Peyer's patch (tissue), 4 donors: ENCODE measurements at places on chromosomes 4 and X.

DNA sequence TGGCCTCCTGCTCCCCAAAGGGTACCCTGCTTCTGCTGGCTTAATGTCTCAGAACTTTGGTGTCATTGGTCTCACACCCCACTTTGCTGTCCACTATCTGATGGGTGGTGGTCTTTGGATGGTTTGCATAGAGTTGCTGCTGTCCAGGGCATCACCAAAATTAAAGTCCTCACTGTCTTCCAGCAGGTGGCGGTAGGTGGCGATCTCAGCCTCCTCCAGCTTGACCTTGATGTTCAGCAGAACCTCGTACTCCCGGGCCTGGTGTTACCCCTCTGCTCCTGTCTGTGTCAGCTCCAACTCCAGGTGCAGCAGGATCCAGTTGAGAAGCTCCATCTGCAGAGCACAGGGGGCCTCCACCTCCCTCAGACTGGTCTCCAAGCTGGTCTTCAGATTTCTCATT lies 1169.5 kb upstream of the PABPC4L start:
- H3K4me1 ChIP-seq = no peaks in the 10 kb centered on the region
- no peak overlapping the region for H3K27ac ChIP-seq
- no peak for DNase-seq
- no peak overlapping the region for H3K4me3 ChIP-seq

- H3K36me3 ChIP-seq = no peaks in the 10 kb centered on the region
- no peaks in the 10 kb centered on the region for H3K4me1 ChIP-seq
- no peak overlapping the region for H3K4me3 ChIP-seq
These were observed 316.9 kb upstream of the AMOT start for GRCh38 chrX:113157496-113157895.

GRCh38 chr4:98612318-98613250 lies 45.8 kb downstream of the TSPAN5 start:
- no peaks in the 10 kb centered on the region for H3K4me1 ChIP-seq
- no peak overlapping the region for H3K4me3 ChIP-seq
- no peak for DNase-seq
- H3K27ac ChIP-seq = no peak overlapping the region
- H3K27me3 ChIP-seq = no peaks in the 10 kb centered on the region

GRCh38 chrX:148441387-148441786 lies 59.0 kb upstream of the AFF2 start:
- no peak overlapping the region for H3K27ac ChIP-seq
- no peaks in the 10 kb centered on the region for H3K27me3 ChIP-seq
- H3K4me3 ChIP-seq = no peak overlapping the region
- DNase-seq = no peak
- H3K36me3 ChIP-seq = no peaks in the 10 kb centered on the region
- no peaks in the 10 kb centered on the region for H3K4me1 ChIP-seq

- H3K4me1 ChIP-seq = no peaks in the 10 kb centered on the region
- DNase-seq = no peak
- H3K27me3 ChIP-seq = no peaks in the 10 kb centered on the region
These were observed 115.5 kb upstream of the STOX2 start for GRCh38 chr4:183789657-183790056.

DNA sequence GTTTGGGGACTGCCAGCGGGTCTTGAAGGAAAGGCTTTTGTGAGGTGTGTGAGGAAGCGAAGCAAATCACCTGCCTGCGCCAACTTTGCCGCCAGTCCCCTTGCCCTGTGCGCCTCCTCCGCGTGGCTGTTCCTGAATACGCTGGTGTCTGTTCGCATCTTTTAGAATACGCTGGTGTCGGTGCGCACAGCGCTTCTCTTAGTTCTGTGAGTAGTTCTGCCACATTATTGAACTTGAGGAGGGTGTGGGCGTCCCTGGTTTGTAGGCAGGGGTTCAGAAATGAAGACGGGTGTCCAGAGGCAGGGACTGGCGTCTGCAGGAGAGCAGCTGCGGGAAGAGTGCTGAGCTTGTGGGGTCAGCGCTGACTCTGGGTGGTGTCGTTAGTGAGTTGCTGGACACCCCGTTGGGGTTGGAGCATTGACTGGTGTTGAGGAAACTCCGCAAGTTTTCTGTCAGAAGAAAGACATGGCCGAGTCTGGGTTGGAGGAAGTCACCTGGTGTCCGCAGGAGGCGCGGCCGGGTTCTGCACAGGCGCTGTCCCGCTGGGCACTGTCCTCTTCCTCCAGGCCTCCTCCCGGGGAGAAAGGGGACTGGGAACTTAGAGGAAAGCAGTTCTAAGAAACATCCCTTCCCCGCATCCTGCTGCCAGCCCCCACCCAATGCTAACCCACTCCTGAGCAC lies 930 bp downstream of the ZNF718 start:
- H3K4me1 ChIP-seq = peaks cover 6% of the 10 kb centered on the region
- H3K36me3 ChIP-seq = peaks cover 12% of the 10 kb centered on the region
- H3K27ac ChIP-seq = peak overlapping the region; percentile 81
- DNase-seq = peak; percentile 38
- no peaks in the 10 kb centered on the region for H3K27me3 ChIP-seq
- peak overlapping the region; percentile 59 for H3K4me3 ChIP-seq

- H3K27me3 ChIP-seq = no peaks in the 10 kb centered on the region
- H3K4me1 ChIP-seq = no peaks in the 10 kb centered on the region
- DNase-seq = no peak
- H3K27ac ChIP-seq = no peak overlapping the region
- H3K36me3 ChIP-seq = no peaks in the 10 kb centered on the region
These were observed 159.1 kb upstream of the DGKK start for GRCh38 chrX:50629774-50630173.

DNA sequence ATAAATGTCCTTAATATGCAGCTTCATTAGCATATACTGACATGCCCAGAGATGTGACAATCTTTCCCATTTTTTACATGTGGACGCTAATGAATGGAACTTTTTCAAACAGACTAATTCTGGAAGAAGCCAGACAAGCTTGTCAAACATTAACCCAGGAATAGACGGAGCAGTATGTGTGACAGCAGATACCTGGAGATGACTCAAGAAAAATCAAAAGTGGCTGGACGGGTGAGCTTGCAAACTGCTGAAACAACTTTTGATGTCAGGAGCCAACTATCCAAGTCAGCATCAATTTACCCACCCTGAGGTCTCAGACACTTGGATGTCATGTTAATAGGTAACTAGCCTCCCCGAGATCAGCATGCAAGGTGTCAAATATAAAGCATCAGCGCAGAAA lies 183.0 kb downstream of the PACRGL start:
- no peak overlapping the region for H3K4me3 ChIP-seq
- no peaks in the 10 kb centered on the region for H3K36me3 ChIP-seq
- no peaks in the 10 kb centered on the region for H3K27me3 ChIP-seq
- no peak for DNase-seq
- H3K4me1 ChIP-seq = no peaks in the 10 kb centered on the region
- no peak overlapping the region for H3K27ac ChIP-seq

DNA sequence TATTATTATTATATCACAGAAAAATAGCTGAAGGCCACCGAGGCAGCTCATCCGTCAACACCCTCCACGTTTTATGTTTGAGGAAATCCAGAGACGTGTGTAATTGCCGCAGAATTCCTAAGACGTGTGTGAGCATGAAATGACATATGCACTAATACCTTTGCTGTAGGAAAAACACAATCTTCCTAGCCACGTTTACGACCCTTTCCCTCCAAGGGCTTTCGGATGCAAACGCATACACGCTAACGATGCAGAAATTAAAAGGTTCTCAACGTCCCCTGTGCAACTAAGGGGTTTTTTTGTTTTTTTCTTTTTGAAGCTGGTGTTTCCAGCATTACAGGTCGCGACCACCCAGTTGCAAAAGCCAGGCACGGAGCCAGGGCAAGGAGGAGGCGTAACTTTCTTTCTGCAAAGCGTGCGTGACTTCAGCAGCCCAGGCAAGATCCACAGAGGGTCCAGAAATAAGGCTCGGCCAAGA lies 33.8 kb downstream of the CRLF2 start:
- H3K36me3 ChIP-seq = no peaks in the 10 kb centered on the region
- H3K27ac ChIP-seq = no peak overlapping the region
- no peak for DNase-seq
- no peak overlapping the region for H3K4me3 ChIP-seq
- no peaks in the 10 kb centered on the region for H3K4me1 ChIP-seq

DNA sequence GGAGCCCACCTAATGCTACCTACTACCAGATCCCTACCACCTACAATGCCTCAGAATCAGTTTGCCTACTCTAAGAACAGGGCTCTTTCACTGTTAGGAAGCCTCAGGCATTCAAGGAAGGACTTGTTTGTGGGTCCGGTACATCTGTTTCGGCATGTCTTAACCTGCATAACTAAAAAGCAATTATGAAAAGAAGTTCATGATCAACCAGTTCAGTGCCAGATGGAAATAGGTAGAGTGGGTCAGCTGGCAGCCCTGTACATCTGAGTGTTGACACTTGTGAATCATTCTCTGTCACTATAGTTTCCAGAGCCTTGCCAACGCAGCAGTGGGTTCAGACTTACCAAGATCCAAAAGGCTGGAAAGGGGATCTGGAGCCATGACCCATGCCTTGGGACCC lies 3.3 kb downstream of the TMEM185A start:
- no peak for DNase-seq
- H3K4me1 ChIP-seq = no peaks in the 10 kb centered on the region
- H3K27ac ChIP-seq = no peak overlapping the region

DNA sequence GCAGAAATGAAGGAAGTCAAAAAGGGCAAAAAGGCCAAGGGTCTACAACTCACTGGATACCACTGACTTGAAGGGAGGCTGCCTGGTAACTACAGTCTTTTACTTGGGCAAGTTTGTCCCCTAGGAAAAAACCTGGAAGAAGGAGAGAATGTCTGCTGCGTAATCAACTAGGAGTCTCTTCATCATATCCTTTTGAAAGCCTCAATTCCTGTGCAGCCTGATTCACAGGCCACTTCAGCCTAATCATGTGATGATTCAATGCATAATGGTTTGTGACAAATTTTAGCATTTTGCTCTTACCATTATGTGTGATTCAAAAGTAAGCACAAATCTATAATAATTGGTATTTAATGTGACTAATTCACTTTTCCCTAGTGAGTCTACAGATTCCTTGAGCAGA lies 273.6 kb downstream of the FRMPD4 start:
- no peak for DNase-seq
- no peak overlapping the region for H3K27ac ChIP-seq
- H3K27me3 ChIP-seq = no peaks in the 10 kb centered on the region
- no peak overlapping the region for H3K4me3 ChIP-seq
- no peaks in the 10 kb centered on the region for H3K36me3 ChIP-seq
- H3K4me1 ChIP-seq = no peaks in the 10 kb centered on the region

GRCh38 chrX:17580539-17581152 lies 156.6 kb upstream of the SCML1 start:
- no peaks in the 10 kb centered on the region for H3K4me1 ChIP-seq
- DNase-seq = no peak
- H3K36me3 ChIP-seq = no peaks in the 10 kb centered on the region
- H3K27ac ChIP-seq = no peak overlapping the region
- H3K27me3 ChIP-seq = no peaks in the 10 kb centered on the region

- H3K4me1 ChIP-seq = no peaks in the 10 kb centered on the region
- H3K4me3 ChIP-seq = no peak overlapping the region
- H3K27me3 ChIP-seq = no peaks in the 10 kb centered on the region
- peaks cover 28% of the 10 kb centered on the region for H3K36me3 ChIP-seq
- DNase-seq = no peak
These were observed 260.5 kb downstream of the RAPGEF2 start for GRCh38 chr4:159363361-159363760.

GRCh38 chrX:57929373-57929772 lies 19.1 kb upstream of the ZXDA start:
- no peaks in the 10 kb centered on the region for H3K36me3 ChIP-seq
- no peaks in the 10 kb centered on the region for H3K27me3 ChIP-seq
- no peak overlapping the region for H3K27ac ChIP-seq

GRCh38 chr4:43587758-43588157 lies 695.2 kb downstream of the GRXCR1 start:
- no peaks in the 10 kb centered on the region for H3K27me3 ChIP-seq
- H3K4me3 ChIP-seq = no peak overlapping the region
- no peaks in the 10 kb centered on the region for H3K4me1 ChIP-seq
- H3K27ac ChIP-seq = no peak overlapping the region
- H3K36me3 ChIP-seq = no peaks in the 10 kb centered on the region

DNA sequence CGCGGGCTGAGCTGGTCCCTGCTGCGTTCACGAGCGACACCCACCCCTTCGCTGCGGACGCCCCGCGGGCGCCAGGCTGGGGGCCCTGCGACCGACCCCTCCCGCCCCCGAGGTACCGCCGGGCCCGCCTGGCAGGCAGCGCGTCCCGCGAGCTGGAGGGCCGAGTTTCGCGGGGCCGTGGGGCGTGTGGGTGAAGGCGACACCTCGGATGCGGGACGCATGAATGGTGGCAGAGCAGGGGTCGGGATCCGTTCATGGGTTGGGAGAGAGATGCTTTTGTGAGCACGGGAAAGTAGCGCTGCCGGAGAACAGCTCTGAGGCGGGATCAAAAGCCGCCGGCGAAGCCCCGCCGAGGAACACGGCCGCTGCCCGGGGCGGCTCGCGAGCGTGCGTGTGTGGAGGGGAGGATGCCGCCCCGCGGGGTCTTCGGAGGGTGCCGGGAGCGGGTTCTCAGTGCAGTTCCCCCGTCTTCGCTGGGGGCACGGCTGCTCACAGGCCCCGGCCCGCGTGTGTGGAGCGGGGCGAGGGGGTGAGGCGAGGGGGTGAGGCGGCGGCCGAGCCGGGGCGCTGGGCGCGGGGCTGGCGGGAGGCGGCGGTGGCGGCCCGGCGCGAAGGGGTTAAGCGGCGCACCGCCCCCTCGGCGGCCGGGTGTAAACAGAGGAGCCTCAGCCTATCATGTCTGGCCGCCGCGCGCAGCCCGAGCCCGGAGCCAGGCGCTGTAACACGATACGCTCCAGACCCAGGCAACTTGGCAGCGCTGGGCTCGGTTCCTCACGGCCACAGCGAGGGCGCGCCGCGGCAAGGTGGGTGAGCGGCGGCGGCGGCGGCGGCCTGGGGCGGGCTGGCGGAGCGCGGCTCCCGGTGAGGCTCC lies 205.3 kb downstream of the TENM3 start:
- H3K27ac ChIP-seq = peak overlapping the region; percentile 42
- H3K36me3 ChIP-seq = no peaks in the 10 kb centered on the region
- H3K27me3 ChIP-seq = peaks cover 10% of the 10 kb centered on the region
- peaks cover 8% of the 10 kb centered on the region for H3K4me1 ChIP-seq
- H3K4me3 ChIP-seq = peak overlapping the region; percentile 32

- DNase-seq = no peak
- H3K27ac ChIP-seq = no peak overlapping the region
- H3K27me3 ChIP-seq = no peaks in the 10 kb centered on the region
- no peak overlapping the region for H3K4me3 ChIP-seq
These were observed 356.5 kb downstream of the CBLL2 start for GRCh38 chrX:22629105-22629725.

DNA sequence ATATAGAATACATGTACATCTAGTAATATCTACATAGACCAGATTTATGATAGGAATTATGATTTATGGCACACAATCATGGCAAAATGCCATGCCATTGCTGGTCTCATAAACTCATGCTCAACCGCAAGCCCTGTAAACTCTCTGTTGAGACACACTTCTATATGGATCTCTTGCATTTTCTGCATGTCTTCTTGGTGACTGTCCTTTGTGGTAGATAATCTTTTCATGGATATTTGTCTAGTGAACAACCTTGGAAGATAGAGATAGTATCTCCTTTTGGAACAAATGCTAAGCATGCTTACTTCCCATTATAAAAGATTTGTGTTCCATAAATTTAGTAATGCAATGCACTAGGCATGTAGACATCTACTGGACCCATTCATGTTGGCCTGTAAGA lies 328.0 kb downstream of the NAF1 start:
- no peak for DNase-seq
- H3K27me3 ChIP-seq = no peaks in the 10 kb centered on the region
- H3K4me1 ChIP-seq = no peaks in the 10 kb centered on the region
- H3K4me3 ChIP-seq = no peak overlapping the region
- no peaks in the 10 kb centered on the region for H3K36me3 ChIP-seq
- no peak overlapping the region for H3K27ac ChIP-seq
